ENCODE measurements at places on chromosomes 3 and 15.

DNA sequence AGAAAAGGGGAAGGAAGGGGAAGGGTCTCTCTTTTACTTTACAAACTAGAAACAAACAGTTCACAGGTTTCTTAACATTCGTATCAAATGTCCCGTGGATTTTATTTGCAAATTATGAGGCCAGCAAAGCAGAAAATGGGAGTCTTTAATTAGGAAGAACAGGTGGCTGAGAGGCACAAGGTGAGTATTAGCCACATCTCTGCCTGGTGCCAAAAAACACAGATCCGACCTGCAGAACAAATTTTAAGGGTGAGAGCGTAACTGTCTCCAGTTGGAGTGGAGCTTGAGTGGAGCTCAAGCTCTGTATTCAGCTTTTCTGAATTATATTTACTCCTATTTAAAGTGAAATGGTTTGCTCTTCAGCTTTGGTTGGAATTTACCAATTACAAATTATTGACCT, 1004.9 kb downstream of the FHIT start:
- no peak for DNase-seq

DNA sequence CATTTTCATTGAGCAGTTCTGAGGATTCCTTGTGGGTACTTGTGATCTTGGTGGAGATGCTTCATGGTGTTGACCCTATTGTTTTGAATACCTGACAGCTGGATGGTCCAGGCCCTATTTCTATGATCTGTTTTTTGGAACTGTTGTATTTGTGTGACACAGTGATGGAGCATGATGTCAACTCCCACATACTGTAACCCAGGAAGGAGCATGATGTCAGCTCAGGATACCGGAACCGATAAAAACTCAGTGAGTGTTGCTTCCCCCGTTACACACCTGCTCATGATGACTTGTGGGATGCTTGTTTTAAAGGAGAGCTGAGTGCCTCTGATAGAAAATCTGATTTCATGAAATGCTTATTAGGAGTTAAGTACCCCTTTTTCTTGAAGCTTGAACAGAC, 45.1 kb downstream of the ZBTB38 start:
- no peak for DNase-seq

DNA sequence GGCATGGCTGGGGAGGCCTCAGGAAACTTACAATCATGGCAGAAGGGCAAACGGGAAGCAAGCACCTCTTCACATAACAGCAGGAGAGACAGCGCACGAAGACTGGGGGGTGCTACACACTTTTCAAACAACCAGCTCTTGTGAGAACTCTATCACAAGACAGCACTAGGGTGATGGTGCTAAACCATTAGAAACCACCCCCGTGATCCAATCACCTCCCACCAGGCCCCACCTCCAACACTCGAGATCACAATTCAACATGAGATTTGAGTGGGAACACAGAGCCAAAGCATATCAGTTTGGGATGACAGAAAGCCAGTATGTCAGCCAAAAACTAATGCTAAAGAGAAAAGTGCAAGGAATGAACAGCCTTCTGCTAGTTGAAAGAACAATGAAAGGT, 309.8 kb upstream of the CCDC54 start:
- DNase-seq = no peak

DNA sequence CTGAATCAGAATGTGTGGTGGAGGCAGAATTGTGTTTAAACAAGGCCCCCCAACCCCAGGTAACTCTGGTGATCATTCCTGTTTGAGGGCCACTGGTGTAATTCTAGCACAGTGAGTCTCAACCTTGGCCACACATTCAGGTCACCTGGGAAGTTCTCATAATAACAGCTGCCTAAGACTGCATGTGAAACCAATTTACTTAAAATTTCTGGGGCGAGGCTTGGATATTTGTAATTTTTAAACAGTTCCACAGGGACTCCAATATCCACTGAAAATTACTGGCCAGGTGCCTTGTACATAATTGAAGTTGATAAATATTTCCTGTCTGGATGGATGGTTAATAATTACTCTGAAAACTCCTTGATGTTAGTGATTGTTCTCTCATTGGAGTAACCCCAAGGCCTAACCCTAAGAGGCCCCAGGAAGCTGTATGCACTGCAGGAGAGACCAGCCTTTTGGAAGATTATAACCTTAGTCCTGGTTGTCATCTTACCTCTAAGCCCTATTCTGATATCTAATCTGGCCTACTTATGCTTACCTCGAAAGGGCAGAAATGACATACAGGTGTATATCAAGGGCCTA, 25.7 kb upstream of the EPHB1 start:
- no peak for DNase-seq

DNA sequence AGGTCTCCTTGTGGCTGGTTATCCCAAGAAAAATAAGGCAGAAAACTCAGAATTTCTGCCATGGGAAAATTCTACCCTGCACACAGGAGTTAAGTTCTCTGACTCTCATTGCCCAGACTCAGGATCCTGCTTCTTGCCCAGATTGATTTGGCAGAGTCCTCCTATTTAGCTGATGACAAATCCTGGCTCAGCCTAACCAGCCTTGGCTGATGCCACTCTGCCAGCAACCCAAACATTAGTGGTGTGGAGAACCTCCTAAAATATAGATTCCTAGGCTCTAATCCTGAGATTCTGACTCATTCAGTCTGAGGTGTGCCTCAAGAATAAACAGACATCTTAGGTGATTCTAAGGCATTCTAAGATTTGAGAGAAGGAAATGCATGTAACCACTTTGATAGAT, 60.5 kb upstream of the ACTC1 start:
- no peak for DNase-seq

DNA sequence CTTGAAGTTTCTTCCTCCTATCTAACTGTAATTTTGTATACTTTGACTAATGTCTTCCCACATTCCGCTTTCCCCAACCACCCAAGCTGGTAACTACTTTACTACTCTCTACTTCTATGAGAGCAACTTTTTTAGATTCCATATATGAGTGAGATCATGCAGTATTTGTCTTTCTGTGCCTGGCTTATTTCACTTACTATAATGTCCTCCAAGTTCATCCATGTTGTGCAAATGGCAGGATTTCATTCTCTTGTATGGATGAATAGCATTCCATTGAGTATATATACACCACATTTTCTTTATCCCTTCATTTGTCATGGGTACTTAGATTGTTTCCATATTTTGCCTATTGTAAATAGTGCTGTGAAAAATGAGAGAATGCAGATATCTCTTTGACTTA, 78.5 kb upstream of the CCNL1 start:
- DNase-seq = no peak

DNA sequence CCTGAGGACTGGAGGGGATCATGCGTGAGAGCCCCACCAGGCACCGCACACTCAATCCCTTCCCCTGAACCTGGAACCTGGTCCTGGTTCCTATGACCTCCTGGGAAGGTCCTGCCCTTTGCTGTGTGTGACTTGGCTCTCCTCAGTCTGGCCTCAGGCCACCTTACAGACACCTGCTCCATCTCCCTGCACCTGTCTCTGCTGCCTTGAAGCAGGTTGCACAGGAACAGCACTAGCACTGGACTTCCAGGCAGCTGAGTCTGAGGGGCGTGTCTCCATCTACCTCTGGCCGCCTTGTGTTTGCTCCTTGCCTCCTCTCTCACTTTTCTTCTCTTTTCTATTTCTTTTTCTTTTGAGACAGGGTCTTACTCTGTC, 15.4 kb downstream of the PSTPIP1 start:
- DNase-seq = no peak

DNA sequence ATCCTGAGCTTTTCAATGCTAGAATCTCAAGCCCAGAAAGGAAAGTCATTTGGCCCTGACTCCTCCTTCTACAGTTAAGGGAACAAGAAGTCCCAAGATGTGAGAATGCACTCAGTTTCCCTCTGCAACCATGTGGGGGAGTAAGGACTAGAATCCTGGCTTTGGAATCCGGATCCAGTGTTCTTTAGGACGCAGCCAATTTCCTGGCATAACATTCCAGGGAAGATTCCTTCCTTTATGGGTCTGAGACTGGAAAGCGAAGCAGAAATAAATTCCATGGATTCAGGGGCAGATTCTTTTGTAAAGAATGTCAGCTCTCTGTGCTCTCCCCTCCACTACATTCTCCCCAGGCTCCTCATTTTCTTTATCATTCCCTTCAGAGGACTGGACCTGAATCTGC, 151.8 kb upstream of the SOX14 start:
- no peak for DNase-seq

DNA sequence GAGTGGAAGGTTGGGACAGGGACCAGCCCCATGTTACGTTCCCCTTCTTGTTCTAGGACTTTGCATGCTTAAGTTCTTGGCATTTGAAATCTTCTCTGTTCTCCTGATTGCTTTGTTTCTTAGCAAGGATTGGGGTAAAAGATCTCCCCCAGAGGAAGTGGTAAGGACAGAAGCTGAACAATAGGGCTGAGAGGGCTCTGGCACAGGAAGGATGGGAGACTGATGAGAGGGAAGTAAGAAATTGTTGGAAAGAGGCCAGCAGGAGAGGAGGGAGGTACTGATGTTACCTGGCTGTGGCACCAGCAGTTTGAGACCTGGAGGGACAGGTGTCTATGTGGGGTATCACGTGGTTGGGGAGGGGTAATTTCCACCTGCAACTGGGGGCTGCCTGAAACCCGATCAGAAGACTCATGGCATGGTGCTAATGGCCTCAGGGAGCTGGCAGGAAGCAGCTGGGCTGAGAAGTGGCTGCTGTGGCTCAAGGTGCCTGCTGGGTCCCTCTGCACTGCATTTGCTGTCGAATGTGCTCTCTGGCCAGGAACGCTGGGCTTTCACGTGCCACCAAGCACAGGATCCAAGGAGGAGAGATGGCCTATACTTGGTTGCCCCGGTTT, 108.4 kb downstream of the LSM3 start:
- no peak for DNase-seq

DNA sequence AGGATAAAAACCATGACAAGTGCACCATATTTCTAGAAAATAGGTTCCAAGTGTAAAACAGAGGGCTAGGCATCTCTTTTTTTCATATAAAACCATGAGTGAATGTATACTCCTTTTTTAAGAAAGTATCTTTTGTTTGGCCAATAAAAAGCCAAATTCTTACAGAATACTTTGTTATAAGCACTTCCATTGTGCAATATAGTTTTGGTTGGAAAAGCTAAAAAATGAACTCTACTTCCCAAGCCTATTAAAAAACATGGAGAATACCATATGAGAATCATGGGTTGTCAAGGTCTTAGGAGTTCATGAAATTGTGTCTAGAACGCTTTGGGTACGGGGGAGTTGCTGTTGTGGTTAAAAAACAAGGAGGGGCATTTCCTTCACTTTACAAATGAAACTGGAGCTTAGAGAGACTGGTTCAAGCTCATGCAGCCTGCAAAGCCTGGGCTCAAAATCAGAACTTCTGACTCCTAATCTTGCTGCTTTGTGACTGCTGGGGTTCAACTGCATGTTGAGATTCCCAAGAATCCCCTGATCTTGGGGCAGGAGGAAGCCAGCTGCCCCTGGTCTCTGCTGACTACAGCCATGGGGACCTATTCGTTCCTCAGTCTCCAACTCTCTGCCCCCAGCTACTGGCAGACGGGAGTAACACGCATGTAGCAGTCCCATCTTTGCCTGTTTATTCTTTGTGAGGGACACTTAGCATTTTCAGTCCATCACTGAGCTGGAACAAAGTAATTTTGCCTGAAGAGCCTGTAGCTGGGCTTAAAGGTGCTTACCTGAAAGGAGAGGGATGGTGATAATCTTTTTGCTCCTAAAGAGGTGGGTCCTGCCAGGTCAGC, 229.1 kb downstream of the CHST2 start:
- DNase-seq = no peak

All from NCI-H524 treated with DMSO at 0.1 percent for 48 hours (cell line).